H4 (cell line): ENCODE measurements at places on chromosomes 7 and 10.

DNA sequence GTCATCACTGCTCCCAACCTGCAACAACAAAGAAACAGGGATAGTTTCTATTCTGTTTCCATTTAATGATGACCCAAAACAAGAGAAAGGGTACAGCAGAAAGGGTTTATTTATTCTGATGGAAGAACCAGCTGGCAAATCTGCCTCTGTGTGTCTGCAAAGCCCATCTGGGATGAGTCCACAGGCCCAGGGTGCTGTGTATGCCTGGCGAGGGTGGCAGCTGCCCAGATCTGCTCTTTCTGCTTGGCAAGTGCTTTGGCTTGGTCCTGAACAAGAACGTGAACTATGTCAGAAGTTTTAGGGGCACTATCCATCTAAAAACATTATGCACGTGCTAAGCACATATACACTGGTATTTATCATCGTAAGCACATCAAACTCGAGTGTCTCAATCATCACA is 333.8 kb downstream of the CXCL12 start:
- no peak for DNase-seq

DNA sequence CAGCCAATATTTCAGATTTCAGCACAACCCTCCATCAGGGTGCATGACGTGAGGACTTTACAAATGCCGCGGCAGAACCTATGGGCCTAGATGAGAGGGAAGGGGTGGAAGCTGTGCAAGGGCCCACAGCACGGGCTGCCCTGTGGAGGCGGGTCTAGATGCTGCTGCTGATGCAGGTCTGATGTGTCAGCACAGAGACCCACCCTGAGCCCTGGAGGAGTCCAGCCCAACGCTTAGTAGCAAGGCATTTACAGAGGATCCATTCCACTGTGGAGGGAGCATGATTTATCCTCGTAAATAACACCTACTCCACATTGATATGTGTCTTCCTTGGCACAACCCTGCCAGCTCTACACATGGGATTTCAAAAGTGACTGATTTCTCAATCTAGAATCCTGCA is 48.5 kb downstream of the MYL10 start:
- no peak for DNase-seq

GRCh38 chr10:33276282-33276923 is 58.1 kb downstream of the NRP1 start:
- DNase-seq = no peak

- no peak for DNase-seq
These were observed 199.2 kb downstream of the DIP2C start for GRCh38 chr10:490256-490655.

- DNase-seq = no peak
These were observed 16.4 kb downstream of the RGS10 start for GRCh38 chr10:119526149-119526548.

DNA sequence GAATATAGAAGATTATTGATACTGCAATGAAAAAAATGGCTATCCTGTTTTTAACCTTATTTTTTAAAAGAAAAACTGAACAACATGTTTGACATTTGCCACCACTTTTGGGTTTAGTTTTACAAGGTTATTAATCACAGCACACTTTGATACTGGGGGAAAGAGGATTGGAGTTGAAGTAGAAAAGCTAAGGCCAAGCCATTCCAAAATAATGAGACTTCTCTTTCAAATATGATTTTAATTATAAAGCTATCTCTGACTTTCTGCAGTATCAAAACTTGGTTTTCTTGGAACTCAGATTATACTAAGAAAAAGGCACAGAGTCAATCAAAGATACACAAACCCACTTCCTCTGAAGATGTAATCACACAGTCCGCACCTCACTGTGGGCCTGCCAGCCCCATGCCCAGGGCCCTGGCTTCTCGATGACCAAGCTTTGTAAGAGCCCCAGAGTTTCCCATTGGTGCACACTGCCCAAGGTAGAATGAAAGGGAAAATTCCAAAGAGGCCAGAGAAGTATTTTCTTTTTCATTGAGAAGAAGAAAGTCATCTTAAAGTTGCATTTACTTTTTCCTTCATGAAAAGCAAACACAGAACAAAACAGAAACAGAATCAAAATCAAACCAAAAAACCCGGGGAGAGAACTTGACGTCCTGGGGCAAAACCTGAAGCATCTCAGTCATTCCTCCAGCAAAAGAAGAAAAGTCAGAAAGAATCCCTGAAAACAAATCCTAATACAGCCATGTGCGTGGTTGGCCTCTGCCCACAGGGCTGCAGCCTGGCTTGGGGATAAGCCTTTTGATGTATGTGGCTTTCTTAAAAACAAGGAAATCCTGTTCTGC is 187.7 kb upstream of the KLF6 start:
- no peak for DNase-seq

- DNase-seq = no peak
These were observed 148.6 kb downstream of the NRCAM start for GRCh38 chr7:108307595-108307994.

DNA sequence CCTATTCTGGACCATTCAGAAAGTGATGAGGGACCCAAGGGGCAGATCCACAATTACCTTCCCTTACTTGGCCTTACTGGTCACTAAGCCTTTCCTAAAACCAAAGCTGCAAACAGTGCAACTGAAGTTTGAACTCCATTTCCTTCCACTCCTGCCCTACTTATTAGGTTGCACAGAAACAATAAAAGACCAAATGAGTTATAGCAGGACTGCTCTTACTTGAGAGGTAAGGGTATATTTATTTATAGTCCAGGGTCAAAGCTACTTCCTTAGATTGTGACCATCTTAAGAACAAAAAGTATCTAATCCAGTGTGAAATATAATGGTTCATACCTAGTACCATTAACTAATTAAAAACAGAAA is 27.0 kb downstream of the CDK6 start:
- DNase-seq = peak; percentile 31

DNA sequence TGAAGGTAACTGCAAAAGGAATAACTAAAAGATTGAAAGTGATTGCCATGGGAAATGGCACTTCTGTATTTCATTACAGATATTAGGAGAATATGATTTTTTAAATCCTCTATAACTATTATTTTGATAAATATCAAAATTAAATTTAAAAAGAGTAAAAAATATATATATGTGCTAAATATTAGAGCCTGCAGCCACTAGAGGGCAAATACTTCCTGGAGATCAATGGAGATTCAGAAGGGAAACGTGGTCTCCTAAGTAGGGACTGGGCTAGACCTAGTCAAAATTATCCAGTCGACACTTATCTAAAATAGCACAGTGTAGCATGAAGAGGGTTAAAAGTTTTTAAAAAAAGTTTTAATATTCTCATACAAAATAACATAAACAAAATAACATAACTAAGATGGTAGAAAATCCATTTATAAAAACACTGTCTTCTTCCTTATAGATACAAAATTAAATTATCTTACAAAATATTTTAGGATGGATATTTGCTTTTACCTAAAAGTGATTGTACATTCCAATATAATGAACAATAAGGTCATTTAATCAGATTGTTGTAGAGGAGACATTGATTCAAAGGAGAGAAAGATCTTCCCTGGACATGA is 434.3 kb downstream of the MDFIC start:
- DNase-seq = peak; percentile 25

GRCh38 chr7:111802194-111802772 is 240.0 kb upstream of the IMMP2L start:
- no peak for DNase-seq
